ENCODE measurements at places on chromosomes 12 and 14.

GRCh38 chr12:64532734-64533351 lies 77.5 kb upstream of the RASSF3 start:
- DNase-seq, result no peak

DNA sequence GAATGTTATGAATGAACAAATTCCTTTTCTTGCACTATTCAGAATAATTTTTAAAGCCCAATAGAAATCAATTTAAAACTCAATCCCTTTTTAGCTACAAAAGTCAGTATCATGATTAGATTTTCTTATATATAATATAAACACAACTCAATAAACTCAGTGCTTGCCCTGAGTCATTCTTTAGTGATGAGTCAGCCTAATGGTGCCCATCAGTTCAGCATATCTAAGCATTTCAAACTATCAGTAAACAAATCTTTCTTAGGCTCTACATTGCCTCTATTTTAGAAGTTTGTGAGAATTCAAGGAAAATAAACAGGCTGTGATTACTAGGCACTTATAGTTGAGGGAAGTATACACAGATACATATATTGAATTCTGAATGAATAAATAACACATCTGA lies 179.6 kb downstream of the NELL2 start:
- DNase-seq, result peak; percentile 43

DNA sequence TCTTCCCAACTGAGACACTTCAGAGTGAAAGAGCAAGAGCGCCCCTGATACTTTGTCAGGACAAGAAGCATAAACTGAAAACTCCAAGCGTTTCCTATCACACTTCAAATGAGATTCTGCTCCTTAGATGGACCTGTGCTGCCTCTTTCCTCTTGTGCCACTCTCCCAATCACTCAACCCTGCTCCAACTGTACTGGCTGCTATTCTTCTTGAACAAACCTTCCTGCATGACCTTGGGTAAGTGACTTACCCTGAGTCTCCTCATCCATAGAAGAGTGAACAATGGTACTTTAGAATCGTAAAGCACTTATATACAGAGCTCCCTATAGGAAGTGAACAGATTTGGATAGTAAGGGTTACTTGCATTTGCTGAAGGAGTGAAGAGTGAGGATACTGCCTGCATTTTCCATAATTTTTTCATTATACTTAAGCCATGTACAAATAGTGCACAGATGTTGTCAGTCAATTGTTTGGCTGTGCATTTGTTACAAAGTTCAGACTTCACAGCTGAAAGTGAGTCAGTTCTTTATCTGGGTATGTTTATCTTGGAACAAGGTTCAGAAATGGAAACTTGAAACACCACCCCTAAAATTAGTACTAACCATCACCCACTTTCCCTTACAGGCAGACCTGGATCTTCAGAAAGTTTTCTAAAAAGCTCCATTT lies 10.8 kb downstream of the MTERF2 start:
- peak; percentile 41 for DNase-seq

- DNase-seq, result no peak
Observed at GRCh38 chr12:67594888-67595287, 53.7 kb upstream of the DYRK2 start.

DNA sequence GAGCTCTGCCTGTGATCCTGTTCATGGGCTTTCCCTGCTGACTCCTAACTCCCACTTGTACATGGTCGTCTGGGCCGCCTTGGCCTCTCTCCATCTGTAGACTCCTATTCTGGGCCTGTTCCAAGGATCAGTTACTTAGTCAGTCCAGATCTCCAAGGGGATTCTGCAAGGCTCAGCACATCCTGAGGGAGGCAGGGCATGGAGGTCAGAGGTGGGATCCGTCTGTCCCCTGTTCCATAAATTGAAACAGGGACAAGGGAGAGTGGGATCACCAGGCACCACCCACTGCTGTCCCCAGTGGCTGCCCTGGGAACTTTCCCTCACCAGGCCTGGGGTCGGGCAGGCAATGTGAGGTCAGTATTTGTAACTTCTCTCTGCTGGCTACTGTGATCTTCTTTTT lies 43.5 kb downstream of the KCTD10 start:
- DNase-seq, result no peak

GRCh38 chr14:89037065-89037464 lies 212.6 kb downstream of the TTC8 start:
- DNase-seq, result no peak

DNA sequence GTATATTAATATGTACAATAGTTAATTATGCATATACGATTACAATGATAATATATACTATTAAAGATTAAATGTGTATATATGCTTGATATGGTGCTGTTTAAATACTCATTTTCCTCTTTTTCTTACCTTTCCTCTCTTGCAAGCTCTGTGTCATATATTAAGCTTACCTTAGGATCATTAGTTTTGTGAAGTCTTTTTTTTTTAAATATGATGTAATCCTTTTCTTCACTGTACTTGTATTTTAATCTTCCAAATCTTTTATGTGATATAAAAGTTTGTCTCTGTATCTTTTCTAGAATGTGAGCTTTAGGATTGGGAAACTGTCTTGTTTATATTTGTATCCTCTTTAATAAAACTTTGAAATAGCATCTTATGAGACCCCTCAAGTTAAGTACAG lies 88.7 kb downstream of the CCDC91 start:
- DNase-seq, result no peak

- DNase-seq, result no peak
Observed at GRCh38 chr14:105285174-105285573, 15.6 kb downstream of the BRF1 start.

GRCh38 chr12:74321381-74321780 lies 216.3 kb upstream of the ATXN7L3B start:
- DNase-seq, result no peak

DNA sequence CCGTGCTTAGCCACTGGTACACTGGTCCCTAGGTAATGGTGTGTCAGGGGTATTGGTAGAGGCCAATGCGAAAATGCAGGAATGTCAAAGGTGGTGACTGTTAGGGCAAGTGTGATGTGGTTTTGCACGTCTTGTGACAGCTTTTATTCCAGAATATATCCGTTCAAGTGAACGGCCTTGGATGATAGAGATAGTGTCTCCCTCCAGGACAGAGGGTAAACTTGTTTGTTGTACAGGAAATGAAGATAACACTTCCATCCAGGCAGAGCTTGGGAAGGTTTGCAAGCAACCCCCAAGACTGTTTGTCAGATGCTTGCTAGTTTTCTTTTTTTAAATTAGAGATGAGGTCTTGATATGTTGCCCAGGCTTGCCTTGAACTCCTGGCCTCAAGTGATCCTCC lies 84.2 kb downstream of the DNAH10 start:
- no peak for DNase-seq

DNA sequence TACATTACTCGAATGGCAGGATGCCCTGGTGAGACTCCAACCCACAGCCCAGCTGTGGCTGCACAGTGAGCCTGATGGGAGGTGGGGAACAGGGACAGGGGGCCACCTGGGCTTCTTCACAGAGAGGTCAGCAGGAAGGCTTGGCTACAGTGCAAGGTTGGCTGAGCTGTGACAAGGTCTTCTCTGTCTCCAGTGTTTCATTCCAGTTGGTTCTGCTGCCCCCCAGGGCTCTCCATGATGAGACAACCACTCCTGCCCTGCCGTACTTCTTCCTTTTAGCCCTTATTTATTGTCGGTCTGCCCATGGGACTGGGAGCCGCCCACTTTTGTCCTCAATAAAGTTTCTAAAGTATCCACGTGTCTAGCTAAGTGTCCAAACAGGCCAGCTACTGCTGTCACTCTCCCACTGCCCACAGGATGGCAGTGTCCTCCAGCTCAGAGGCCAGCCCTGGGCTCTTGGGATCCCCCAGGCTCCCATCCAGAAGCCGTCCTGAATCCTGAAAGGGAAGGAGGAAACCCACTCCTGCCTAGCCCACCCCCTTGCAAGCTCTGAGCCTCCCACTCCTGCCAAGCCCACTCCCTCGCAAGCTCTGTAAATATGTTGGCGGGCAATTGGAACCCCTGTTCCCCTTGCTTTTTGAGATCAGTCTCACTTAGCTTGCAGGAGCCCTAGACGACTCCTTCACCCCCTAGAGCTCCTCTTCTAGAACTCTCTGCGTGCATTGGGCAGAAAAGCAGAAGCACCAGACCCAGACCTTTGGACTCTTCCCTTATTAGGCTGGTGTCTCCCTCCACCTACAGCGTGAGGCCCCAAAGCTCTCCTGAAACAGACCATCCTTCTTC lies 5.4 kb downstream of the C1QL4 start:
- DNase-seq, result peak; percentile 90

GRCh38 chr14:44901696-44902095 lies 60.1 kb downstream of the KLHL28 start:
- DNase-seq, result no peak

GRCh38 chr12:45833401-45833800 lies 103.9 kb downstream of the ARID2 start:
- DNase-seq, result no peak

GRCh38 chr12:71410844-71411243 lies 28.8 kb upstream of the LGR5 start:
- DNase-seq, result no peak

DNA sequence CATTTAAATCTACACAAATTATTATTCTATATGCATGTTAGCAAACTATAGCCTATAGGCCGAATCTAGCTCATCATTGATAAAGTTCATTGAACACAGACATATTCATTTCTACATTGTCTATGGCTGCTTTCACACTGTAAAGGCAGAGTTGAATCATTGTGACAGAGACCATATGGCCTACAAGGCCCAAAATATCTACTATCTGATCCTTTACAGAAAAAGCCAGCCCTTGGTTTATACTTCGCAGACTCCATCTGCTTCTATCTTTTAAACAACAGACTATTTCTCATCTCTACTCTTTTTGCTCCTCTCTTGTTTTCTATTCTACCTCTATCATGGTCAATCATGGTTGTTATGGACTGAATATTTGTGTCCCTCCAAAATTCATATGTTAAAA lies 190.7 kb downstream of the EXOC5 start:
- no peak for DNase-seq
